ENCODE measurements at places on chromosomes 1 and 21.

GRCh38 chr1:3403011-3403345, 51.5 kb upstream of the ARHGEF16 start:
- DNase-seq: no peak

DNA sequence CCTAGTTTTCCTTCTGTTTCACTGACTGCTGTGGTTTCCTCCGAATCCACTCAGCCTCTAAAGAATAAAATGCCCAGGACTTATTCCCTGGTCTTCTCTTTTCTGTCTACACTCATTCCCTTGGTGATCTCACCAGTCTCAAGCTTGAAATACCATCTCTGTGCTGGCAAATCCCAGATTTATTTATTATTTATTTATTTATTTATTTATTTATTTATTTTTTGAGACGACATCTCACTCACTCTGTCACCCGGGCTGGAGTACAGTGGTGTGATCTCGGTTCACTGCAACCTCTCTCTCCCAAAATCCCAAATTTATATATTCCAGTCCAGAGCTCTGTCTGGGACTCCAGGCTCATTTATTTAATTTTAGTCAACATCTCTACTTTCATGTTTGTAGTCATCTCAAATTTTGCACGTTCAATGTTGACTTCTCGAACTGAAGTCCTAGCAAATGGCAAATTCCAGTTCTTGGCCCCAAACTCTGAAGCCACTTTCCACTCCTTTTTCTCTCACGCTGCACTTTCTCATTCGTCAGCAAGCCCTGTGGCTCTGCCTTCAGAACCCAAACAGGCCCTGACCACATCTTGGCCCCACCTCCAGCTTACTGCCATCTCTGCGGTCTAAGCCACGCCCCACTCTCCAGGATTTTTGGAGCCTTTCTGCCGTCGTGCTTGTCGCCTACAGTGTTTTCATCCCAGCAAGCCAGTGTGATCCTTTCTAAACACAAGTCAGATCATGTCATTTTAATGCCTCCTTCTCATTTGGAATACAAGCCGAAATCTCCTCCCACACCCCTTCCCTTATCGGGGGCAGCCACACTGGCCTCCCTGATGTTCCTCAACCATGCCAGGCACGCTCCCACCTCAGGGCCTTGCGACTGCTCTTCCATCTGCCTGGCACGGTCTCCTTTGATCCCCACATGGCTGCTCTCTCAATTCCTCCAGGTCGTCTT, 14.2 kb upstream of the TENT5B start:
- DNase-seq: no peak

DNA sequence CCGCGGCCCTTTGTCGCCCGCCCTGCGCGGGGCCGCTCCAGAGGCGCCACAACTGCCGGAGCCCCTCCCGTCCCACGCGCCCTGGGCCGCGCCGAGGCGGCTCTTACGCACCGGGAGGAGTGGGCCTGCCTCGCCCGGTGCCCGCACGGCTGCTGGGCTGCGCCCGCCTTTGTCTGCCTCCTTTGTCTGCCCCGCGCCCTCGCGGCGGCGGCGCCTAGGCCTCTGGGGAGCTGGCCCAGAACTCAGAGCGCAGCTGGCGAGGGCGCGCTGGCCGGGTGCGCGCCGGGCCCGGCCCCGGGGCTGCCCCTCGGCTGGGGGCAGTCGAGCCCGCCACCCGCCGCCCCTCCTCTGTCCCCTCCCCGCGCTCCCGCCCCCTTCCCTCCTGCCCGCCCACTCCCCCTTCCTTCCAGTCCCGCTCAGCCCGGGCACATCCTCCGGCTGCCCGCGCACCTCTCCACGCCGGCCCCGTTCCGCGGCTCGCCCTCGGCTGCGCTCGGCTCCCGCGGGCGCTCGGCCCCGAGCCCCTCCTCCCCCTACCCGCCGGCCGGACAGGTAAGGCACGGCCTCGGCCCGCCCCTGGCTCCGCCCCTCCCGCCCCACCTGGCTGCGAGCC, at the start of gene DRAXIN:
DRAXIN (plus strand) TSS at position 409 of the 613 bp plus-strand sequence. CDS start 14,549 bp downstream, outside the sequence.
- no peak for DNase-seq

DNA sequence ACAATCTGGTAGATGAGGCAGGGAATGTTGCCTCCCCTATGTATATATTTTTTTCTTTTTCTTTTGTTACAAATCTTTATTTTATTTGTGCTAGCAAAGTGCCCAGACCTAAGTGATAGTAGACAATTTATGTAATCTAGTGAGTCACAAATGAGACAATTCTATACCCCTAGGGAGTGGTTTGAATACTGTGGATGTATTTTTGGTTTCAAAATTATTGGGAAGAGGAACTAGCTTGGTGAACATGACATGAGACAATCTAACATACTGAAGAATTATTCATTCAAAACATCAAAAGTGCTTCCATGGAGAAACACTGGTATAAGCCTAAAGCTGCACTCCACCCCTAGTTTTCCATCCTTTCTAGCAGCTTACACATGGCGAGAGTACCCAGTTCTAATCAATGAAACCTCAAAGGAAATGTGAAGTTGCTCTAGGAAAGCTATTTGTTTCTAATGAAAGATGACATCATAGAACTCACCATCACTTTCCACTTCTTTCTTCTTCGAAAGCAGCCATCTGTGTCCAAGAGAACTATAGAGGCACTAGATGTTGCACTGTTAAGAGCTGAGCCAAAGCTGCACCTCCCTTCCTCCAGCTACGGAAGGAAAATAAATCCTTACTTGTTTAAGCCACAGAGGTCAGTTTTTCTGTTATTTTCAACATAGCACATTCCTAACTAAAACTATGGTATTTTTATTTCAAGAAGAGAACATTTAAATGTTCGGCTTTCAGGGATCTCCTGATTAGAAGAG, 764.6 kb downstream of the LTN1 start:
- no peak for DNase-seq

- no peak for DNase-seq
These were observed 60.9 kb upstream of the C1orf105 start for GRCh38 chr1:172359491-172359999.

- DNase-seq: no peak
These were observed 113.3 kb upstream of the PTGFR start for GRCh38 chr1:78377356-78377928.

DNA sequence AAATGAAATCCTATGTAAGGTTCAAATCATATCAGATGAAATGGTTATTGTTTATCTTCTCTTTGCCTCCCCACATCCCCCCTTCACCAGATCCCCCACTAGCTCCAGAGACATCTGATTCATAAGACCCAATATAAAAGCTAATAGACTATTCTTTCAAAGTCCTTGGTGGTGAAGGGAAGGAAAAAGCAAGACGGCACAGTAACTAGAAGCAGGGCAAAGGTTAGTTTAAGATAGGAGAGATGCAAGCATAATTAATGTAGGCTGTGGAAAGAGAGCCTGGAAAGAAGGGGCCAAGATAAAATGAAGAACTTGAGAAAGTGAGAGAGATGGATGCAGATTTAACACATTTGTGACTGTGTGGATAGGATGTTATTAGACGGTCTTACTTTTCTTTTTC, 33.8 kb downstream of the BTG3 start:
- no peak for DNase-seq

- peak; percentile 48 for DNase-seq
These were observed 13.7 kb upstream of the EPS8L3 start for GRCh38 chr1:109777436-109777835.

All from suprapubic skin (tissue), 4 donors.